Stomach (tissue), 19 donors: ENCODE measurements at places on chromosomes 16 and 17.
A peak's percentile ranks its signal among the peaks of the same experiment; 100 is the strongest.

- peak; percentile 91 for DNase-seq
- peaks cover 40% of the 10 kb centered on the region for H3K36me3 ChIP-seq
- peak overlapping the region; percentile 69 for H3K27ac ChIP-seq
- H3K4me1 ChIP-seq, result peaks cover 12% of the 10 kb centered on the region
These were observed 7.5 kb downstream of the EIF1 start for GRCh38 chr17:41695954-41696757.

DNA sequence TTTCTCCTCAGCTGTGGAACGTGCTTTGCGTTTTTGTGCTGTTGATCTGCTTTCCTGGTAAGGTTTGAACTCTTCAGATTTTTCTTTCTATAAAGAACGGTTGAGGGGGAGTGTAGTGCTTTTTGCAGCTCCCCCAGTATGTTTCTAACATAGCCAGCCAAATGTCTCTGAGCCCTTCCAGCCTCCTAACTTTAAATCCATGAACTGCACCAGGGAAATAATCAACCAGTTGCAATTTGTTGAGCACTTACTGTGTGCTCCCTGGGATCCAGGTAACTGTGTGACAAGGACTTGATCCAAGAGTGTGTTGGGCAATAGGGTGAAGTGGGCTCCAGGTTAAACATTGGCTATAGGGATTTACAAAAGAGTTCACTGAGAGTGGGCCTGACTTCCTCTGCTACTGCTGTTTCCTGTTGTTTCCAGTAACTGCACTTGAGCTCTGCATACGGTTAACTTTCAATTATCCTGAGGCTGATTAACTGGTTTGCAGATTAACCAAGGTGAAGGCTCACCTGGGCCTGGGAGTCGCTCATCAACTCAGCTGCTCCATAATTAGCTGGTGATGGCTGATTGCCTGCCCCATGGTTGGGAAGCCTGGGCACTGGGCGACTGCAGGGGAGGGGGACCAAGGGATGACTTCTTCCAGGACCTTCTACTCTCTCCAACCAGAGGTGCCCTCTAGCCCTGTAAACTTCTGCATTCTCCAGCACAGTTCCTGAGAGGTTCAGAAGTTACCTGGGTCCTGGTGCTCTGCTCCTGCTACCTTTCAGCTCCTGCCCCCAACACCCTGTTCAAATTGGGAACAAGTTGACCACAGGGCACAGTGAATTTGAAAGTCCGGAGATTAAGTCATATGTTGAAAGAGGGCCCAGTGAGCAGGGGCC is 19.5 kb downstream of the HLF start:
- no peak overlapping the region for H3K4me3 ChIP-seq
- no peaks in the 10 kb centered on the region for H3K36me3 ChIP-seq
- no peak for DNase-seq
- no peaks in the 10 kb centered on the region for H3K27me3 ChIP-seq

DNA sequence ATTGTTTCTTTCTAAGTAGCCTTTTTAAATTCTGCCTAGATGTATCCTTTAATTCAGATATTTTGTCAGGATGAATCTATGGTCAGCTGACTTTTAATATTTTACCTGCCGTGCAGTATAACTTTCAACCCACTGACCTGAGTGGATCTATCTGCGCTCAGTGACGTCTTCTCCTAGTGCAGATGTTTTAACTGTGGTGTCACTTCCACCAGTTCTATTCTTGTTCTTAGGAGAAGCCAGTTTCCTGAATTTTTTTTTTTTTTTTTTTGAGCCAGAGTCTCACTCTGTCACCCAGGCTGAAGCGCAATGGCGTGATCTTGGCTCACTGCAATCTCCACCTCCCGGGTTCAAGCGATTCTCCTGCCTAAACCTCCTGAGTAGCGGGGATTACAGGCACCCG is 5.0 kb upstream of the TM4SF5 start:
- no peak overlapping the region for H3K27ac ChIP-seq
- no peak overlapping the region for H3K4me3 ChIP-seq
- DNase-seq, result no peak
- H3K36me3 ChIP-seq, result no peaks in the 10 kb centered on the region

GRCh38 chr16:86303787-86304678 is 206.3 kb upstream of the FOXF1 start:
- DNase-seq, result peak; percentile 64
- H3K27me3 ChIP-seq, result peaks cover 9% of the 10 kb centered on the region
- peaks cover 7% of the 10 kb centered on the region for H3K4me1 ChIP-seq
- H3K27ac ChIP-seq, result peak overlapping the region; percentile 65
- peak overlapping the region; percentile 32 for H3K4me3 ChIP-seq

DNA sequence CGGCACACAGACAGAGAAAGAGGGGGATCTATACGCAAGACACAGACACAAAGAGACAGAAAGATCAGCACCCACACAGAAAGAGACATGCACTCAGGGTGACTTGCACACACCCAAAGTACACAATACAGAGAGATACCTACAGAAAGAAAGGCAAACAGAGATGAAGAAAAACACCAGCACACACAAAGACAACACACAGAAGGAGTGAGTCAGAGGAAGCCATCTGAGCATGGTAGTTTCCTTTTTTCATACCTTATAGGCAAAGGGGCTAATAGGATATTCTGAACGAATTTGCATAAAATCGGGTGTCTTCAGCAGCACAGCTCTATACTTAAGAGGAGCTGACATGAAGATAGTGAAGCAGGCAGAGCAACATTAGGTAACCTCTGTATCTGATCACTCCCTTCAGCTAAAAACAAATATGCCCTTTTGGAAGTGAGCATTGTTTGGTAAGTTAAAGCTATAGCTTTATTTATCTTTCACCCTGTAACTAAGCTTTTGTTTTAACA is 198.6 kb downstream of the AATF start:
- H3K4me3 ChIP-seq, result no peak overlapping the region
- no peak overlapping the region for H3K27ac ChIP-seq
- no peaks in the 10 kb centered on the region for H3K4me1 ChIP-seq
- peak; percentile 39 for DNase-seq

DNA sequence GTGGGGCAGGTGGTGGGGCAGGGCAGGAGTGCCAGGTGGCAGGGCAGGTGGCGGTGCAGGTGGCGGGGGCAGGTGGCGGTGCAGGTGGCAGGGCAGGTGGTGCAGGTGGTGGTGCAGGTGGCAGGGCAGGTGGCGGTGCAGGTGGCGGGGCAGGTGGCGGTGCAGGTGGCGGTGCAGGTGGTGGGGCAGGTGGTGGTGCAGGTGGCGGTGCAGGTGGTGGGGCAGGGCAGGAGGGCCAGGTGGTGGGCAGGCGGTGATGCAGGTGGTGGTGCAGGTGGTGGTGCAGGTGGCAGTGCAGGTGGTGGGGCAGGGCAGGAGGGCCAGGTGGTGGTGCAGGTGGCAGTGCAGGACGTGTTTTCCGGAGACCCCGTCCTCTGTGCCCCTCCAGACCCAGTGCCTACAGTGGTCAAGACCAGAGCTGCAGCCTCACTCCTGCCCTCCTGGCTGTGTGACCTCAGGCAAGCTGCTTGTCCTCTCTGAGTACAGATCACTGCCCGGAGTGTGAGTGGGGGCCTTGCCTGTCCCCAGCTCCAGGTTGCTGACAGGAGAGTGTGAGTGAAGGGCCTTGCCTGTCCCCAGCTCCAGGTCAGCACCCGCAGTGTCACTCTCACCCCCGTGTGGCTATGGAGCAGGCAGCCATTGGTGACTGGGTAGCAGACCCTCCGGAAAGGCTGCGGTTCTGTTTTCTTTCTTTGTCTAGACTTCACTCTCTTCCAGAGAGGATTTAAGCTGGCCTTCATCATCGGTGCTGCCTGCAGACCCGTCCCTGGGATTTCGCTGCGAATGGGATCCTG is 16.1 kb upstream of the NPTX1 start:
- no peaks in the 10 kb centered on the region for H3K27me3 ChIP-seq
- H3K4me1 ChIP-seq, result no peaks in the 10 kb centered on the region
- no peak for DNase-seq
- H3K4me3 ChIP-seq, result no peak overlapping the region
- no peaks in the 10 kb centered on the region for H3K36me3 ChIP-seq

GRCh38 chr16:17951378-17951777 is 385.2 kb downstream of the NPIPA8 start:
- no peaks in the 10 kb centered on the region for H3K4me1 ChIP-seq
- no peak for DNase-seq
- H3K36me3 ChIP-seq, result no peaks in the 10 kb centered on the region
- H3K4me3 ChIP-seq, result no peak overlapping the region
- no peaks in the 10 kb centered on the region for H3K27me3 ChIP-seq

GRCh38 chr16:29857133-29857760 is 5.8 kb downstream of the CDIPT start:
- no peak for DNase-seq
- H3K27me3 ChIP-seq, result no peaks in the 10 kb centered on the region
- H3K27ac ChIP-seq, result no peak overlapping the region
- no peak overlapping the region for H3K4me3 ChIP-seq

GRCh38 chr17:44934745-44935105 is 12.8 kb downstream of the KIF18B start:
- no peaks in the 10 kb centered on the region for H3K36me3 ChIP-seq
- no peaks in the 10 kb centered on the region for H3K4me1 ChIP-seq
- H3K27ac ChIP-seq, result no peak overlapping the region
- no peaks in the 10 kb centered on the region for H3K27me3 ChIP-seq
- H3K4me3 ChIP-seq, result no peak overlapping the region

GRCh38 chr16:64730261-64730660 is 391.6 kb downstream of the CDH11 start:
- H3K27ac ChIP-seq, result no peak overlapping the region
- DNase-seq, result no peak
- H3K36me3 ChIP-seq, result no peaks in the 10 kb centered on the region
- no peak overlapping the region for H3K4me3 ChIP-seq

- H3K27me3 ChIP-seq, result no peaks in the 10 kb centered on the region
- no peak overlapping the region for H3K4me3 ChIP-seq
- no peaks in the 10 kb centered on the region for H3K4me1 ChIP-seq
- H3K27ac ChIP-seq, result no peak overlapping the region
- peak; percentile 53 for DNase-seq
These were observed 453.3 kb downstream of the KCNJ2 start for GRCh38 chr17:70622368-70623260.
